Suppressor macrophage (primary cell): ENCODE measurements at places on chromosomes 7 and 10.

DNA sequence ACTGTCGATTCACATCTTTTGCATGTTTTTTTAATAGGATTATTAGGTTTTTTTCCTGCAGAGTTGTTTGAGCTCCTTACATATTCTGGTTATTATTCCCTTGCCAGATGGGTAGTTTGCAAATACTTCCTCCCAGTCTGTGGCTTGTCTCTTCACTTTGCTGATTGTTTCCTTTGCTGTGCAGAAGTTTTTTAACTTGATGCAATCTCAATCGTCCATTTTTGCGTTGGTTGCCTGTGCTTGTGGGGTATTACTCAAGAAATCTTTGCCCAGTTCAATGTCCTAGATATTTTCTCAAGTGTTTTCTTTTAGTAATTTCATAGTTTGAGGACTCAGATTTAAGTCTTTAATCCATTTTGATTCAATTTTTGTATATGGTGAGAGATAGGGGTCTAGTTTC is 95.4 kb downstream of the TBXAS1 start:
- DNase-seq = peak; percentile 59

DNA sequence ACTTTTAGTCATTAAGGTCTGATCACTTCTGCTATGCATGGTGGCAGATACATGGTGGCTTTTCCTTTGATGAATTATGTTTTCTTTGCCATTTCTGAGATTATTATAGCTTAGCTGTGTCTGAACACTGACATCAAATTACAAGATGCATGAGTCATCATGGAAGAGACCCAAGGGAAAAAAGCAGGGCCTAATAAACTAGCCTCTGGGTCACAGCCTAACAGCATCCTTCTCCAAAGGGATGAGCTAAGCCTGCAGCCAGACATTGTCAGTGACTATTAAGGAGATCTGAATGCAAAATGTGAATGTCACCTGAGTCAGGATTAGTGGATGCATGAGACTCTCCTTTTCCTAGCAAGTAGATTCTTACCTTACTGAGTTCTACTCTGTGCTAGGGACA is 19.1 kb upstream of the OGDHL start:
- DNase-seq = no peak

GRCh38 chr7:4030346-4030950 is 651.6 kb upstream of the FOXK1 start:
- DNase-seq = no peak

GRCh38 chr7:33534833-33535232 is 370.5 kb upstream of the BMPER start:
- no peak for DNase-seq

GRCh38 chr10:72814099-72814790 is 79.3 kb upstream of the OIT3 start:
- no peak for DNase-seq

DNA sequence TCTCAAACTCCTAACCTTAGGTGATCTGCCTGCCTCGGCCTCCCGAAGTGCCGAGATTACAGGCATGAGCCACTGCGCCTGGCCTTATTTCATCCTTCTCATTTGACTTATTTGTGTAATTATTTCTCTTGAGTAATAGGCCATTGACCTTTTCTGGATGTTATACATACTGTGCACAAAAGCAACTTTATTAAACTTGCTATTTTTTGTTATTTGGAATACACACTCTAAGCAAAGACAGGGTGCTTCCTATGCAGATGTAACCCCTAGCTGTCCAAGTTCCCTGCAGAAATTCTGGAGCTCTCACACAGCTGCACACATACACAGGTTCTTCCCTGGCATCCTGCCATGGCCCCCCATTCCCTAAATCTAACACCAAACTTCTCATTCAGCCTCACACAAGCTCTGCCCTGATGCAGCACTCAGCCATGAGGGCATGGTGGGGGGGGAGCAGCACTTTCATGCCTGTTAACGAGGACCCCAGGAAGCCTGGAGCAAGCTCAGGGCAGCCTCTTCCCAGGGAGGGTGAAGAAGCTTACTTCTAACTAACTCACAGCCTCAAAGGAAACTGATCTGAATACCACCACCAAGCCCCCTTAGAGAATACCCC is 33.2 kb downstream of the SH3PXD2A start:
- no peak for DNase-seq

DNA sequence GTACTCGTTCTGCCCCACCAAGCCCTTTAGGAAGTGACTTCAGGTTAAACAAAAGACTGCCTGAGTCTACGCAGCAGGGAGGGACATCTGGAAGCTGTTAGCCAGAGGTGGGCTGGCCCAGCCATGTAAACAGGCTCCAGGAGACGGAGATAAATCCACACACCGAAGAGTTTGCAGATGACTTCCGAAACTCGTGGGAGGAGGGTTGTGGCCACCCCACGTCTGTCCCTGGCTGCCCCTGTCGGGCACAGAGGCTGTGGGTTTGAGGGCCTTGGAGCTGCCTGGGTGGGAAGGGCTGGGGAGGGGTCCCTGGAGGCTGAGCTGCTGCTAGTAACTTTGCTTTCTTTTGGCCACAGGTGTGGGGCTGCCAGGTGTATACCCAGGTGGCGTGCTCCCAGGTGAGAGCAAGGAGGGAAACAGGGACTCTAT is 15.6 kb downstream of the ELN start:
- DNase-seq = no peak

DNA sequence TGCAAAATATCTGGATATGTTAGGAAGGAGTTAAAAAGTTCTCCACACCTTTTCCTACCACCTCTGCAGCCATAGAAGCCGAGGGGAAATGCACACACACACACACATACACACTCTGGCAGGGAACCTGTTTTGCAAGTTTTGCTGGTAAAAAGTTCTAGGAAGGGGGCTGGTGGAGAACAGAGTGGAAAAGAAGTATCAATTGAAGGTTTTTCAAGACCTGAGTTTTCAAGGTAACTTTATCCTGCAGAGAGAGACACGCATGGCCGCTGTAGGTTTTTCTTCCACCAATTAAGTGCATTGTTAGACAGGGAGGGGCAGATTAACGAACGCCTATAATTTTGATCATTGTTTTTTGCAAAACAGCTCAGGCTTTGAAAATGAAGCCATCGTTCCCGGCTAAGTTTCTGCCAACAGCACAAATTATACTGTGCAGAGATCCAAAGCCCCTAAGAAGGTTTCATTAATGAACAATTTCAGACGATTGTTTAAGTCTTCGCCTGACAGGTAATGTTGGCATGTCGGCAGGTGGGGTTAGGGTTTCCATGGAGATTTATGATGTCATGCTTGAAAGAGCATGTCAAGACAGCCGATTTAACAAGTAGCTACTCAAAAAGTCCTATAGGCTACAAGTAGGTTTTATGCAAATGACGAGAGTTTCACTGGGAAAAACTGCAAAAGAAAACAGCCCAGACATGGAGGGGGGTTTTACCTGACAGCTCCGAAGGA is 29.7 kb downstream of the KIAA1217 start:
- DNase-seq = no peak

DNA sequence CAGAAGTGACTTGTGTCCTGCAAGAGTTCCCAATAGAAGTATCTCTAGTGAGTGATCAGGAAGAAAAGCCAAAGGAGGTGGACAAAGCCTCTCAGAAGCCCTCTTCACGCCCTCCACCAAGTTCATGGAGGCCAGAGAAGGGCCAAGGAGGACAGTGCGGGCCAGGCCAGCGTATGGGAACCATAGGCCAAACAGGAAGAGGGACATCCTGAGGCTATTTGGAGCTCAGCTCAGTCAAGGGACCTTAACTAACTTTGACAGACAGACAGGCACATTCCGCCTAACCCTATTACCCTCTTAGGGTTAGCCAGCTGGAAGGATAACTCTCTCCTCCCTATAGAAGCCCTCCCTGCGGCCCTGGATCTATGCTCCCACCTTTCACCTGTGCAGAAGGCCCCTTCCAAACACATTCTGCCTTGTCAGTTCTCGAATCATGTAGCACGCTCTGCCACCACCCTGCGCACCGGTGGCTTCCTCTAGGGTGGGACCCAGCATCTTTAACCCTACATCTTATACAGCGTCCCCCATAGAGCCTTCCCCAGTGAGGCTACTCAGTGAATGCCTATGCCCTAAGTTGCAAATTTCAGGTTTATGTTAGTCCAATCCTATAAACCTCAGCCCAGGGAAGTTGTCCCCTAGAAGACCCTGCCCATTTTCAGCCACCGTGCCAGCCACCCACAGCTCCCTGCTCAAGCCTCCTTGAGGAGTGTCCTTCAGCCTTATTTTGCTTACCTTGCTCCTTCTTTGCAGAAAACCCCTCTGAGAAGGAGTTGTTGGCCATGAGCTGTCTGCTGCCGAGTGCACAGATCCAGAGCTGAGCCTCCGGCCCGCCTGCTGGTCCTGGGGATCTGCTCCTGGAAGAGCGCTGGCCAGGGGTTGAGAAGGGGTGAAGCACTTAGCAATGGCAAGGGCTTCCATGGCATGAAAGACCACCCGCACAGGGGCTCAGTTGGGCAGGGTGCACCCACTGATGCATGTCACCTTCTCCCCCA is 36.9 kb downstream of the FRMPD2 start:
- DNase-seq = no peak

DNA sequence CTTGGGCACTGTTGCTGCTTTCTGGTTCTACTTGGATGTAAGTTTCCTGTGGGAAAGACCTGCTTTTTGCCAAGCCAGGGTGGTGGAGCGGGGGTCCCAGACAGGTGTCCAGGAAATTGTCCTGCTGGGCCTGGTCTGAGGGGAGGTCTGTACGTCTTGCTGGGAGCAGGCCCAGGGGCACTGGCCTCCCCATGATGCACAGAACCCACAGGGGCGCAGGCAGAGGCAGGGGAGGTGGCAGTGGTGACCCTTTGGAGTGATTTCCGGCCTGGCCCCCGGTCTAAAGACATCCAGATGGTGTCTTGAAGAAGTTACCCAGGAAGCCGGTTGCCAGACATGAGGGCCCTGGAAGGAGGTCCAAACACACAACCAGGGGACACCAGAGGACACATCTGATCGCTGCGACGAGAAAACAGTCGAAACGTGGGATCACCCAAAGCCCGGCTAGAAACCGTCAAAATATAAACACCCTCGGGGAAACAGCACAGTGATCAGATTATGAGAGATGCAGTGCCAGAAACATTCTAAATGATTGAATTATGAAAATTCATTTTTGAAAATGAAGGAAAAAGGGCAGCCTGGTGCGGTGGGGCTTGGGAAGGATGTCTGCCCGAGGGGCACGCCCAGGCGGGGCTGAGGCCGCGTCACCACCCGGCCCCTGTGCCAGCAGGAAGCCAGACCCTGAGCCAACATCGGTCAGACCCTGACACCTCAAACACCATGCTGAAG is 59.6 kb downstream of the TMEM270 start:
- no peak for DNase-seq

DNA sequence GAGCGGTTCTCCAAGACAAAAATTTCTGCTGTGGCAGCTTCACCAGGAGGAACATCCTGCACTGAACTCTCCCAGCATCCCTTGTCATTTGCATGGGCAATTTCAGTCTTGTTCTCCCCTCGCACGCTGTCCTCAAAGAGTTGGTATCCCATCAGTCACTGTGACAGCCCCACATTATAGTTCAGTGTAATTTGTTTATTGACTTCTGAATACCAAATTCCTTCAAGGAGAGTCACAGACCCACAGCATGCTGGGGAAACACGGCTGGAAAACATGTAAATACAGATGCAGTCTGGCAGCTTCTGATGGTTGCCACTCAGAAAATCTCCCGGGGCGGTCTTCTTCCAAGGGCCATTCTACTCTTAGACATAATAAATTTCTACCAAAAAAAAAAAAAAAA is 151.0 kb upstream of the NEBL start:
- DNase-seq = no peak

- DNase-seq = no peak
Measured at GRCh38 chr10:123327450-123327849, 173.2 kb downstream of the BUB3 start.

GRCh38 chr10:22690614-22691431 is 23.6 kb downstream of the PIP4K2A start:
- DNase-seq = peak; percentile 54

GRCh38 chr7:132750096-132750495 is 173.8 kb upstream of the PLXNA4 start:
- no peak for DNase-seq

DNA sequence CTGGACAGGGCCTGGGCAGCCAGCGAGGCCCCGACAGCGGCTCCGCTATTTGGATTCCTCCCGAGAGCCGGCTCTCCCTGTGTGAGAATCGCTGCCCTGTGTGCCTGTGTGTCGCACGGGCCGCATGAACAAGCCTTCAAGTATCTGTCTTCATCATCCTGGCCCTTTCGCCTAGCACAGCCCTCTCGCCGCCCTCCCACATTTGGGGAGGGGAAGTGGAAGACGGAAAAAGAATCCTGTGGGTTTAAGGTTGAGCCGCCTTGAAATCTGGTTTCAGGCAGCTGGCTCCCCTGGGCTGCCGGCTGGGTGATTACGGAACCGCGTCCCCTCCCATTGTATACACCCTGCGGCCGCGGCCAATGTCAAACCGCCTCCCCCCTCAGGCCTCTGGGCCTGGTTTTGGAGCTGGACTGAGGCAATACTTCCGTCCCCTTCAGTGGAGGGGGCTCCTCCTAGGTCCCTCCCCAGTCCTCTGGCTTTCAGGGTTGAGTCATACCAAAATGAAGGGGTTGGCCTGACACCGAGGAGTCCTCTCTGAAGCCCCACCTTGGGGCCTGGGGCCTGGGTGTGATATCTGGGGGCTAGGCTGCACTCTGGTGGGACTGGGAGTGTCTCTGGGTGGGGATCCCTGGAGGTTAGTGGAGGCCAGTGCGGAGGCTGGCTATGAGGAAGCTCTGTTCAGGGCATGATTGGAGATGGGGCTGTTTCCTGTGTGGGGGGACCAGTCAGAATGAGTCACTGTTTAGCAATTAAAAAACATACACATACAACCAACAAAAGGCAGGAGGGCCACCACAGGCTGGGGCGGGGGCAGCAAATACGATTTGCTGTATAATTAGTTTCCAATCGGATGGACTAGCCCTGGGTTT is 1.7 kb downstream of the TRIM8 start:
- DNase-seq = peak; percentile 96

DNA sequence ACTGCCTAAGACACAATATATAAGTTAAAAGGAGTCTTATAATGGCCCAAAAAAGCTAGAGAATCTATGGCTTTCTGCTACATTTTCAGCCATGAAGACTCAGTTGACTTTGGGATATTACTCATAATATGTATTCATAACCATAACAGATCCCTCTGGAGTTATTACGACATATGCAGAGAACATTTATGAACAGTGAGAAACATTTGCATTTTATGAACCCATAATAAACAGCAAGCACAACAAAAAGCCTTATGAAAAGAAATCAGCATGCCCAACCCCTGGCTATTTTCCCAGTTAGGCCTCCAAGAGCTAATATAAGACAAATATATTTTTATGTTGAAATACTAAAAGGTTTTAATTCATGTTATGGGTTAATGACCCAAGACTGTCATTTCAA is 52.4 kb downstream of the ARMH3 start:
- DNase-seq = no peak

DNA sequence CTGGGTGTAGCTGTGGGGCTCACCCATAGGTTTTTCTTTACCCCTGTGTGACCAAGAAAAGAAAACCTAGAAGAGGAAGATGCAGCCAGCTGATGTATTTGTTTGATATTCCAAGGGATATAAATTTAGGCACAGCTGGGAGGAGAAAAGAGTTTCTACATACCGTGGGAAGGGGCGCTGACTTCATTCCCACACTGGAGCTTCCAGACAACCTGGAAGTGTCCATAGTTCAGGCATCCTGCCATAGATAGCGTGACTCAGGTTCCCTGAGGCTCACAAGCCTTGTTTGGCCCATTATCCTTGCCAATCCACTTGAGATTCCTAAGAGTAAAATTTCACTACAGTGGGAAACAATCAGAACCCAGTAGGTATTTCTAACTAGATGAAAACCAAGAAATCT is 371.7 kb upstream of the NRP1 start:
- no peak for DNase-seq

GRCh38 chr7:150739033-150739432 is 1.8 kb downstream of the GIMAP5 start:
- no peak for DNase-seq
